ENCODE measurements at places on chromosomes 11 and 22.
A peak's percentile ranks its signal among the peaks of the same experiment; 100 is the strongest.

- DNase-seq, result no peak
These were observed 642 bp downstream of the NAA40 start for GRCh38 chr11:63939397-63939891.

GRCh38 chr11:93543292-93543977, at the start of gene SMCO4:
SMCO4 (minus strand) TSS chr11:93543391; CDS start chr11:93479189, 64,202 bp downstream.
- DNase-seq, result peak; percentile 82

DNA sequence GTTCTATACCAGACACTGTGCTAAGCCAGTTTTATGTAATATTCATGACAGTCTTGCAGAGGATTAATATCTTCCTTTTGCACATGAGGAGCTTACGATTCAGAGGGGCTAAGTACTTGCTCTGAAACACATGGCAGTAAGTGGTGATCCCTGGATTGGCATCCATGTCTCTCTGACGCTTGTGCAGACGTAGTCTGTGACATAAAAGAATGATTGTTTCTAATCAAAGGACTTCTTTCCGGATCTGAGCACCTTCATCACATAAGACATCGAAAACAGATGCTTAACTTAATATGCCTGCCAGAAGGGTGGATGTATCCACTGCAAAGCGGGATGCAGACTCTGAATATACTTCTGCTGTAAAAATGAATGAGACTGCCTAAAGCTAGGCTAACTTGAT, 74.8 kb downstream of the ARHGAP42 start:
- DNase-seq, result no peak

GRCh38 chr11:104776501-104777170, 121.6 kb downstream of the CASP12 start:
- DNase-seq, result no peak

GRCh38 chr11:105598371-105598770, 11.5 kb upstream of the GRIA4 start:
- no peak for DNase-seq

DNA sequence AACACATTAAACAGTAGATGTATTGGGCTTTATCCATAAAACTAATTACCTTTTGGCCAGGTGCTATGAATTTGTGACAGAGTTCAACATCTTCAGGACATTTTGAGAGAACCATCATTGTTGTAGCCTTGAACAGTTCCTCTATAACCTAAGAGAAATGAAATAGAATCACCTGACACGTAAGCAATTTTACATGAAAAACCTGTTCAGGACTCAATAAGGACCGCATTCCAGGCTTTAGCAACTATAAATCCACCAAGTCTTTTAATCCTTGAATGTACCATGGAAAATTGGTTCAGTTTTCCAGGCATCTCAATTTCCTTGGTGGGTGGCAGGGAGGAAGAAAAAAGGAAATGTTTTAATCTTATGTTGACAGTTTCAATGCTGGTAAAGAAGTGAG, 60.9 kb upstream of the GAB2 start:
- DNase-seq, result no peak

- no peak for DNase-seq
These were observed 314 bp downstream of the RIC8A start for GRCh38 chr11:207863-208180.

- no peak for DNase-seq
These were observed 77.7 kb upstream of the EIF3D start for GRCh38 chr22:36606659-36607058.

GRCh38 chr22:41603873-41604332, 14.3 kb upstream of the PMM1 start:
- DNase-seq, result peak; percentile 85

GRCh38 chr11:130183878-130184610, 24.5 kb downstream of the ST14 start:
- no peak for DNase-seq

DNA sequence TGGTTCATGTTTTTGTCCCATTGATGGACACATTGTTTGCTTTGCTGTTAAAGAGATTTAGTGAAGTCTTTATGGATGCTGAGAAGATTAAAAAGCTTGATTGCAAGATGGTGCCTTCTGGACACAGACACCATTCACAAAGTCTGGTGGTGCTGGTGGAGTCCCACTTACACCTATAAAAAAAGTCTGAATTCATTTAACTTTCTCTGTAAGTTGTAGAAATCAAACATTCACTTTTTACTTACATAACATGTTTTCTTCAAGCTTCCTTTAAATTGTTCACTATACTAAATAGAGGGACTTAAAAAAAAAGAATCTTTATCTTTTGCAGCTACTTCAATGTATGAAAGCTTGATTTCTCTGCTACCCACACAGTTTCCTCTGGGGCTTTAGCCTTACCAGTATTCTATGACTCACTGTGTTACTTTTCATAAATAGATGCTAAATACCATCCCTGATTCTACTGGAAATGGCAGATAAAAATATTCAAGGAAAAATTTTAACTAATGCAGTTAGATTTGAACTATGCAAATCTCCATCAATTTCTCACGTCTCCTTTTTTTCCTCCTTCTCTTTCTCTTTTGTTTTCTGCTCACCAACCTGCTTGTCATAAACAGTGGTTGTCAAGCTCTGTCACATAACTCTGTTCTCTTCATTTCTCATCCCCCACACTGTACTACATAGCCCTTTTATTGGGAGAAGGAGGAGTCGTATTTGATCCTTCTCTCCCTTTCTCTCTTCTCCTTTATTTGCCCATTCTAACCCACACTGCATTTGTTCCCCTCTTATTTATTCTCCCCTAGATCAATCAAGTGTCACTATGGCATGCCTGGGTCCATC, 89.7 kb downstream of the FAM76B start:
- DNase-seq, result peak; percentile 33

DNA sequence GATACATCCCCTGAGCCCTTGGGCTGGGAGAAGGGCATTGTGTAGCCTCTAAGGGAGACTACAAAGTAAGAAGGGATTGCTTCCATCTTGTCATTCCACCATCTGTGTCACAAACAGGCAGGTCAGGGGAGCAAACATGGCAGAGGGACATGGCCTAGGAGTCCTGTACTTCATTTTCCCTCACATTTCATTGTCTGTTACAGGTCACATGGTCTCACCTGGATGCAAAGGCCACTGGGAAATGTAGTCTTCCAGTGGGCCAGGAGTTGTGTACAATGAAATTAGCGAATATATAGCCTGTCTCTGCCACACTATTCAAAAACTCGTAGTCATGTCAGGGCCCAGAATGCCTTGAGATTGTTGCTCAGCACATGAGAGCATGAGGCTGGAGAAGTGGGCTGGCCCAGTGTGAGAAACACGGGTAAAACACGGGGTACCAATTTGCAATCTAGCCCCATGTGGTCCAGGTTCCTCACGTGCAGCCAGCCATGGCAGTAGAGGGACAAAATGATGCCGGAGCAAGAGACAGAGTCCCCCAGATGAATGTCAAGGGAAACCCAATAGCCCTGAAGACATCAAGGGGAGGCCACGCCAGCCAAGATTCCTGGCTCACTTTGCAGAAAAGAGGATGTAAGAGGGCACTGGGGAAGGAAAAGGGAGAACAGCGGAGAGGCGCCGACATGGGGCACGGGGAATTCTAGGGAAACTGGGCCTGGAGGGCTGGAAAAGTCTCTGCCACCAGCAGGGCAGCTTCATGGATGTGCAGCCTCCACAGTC, 47.7 kb upstream of the EMID1 start:
- no peak for DNase-seq

GRCh38 chr11:14677146-14677545, 33.5 kb downstream of the PDE3B start:
- DNase-seq, result no peak

DNA sequence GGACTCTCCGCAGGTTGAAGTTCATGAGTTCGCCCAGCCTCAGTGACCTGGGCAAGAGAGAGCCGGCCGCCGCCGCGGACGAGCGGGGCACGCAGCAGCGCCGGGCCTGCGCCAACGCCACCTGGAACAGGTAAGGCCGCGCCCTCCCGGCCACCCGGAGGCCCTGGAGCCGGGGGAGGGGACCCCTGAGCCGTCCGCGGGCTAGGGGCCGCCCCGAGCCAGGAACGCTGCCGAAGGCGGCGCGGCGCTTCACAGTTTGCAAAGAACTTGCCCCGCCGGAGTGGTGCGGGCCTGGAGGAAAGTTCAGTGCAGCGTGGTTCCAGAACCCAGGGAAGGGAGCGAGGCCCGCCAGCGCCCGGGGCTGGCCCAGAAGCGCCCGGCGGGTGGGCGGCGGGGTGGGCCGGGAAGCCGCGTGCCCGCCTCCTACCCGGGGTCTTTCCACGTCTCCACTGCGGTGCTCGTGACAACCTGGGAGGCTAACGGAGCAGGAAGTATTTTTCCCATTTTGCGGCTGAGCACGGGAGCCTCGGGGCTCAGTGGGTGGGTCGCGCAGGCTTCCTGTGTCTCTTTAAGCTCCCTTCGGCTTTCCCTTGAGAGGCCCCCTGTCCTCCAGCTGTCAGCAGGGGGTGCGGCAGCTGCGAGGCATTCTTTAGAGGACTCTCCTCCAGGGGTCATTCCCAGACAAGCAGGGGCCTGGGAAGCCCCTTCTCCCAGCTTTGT, 635 bp downstream of the PRR5 start:
- no peak for DNase-seq

GRCh38 chr22:43707648-43708047, 104.5 kb downstream of the EFCAB6 start:
- no peak for DNase-seq

GRCh38 chr22:38689651-38690050, 7.9 kb downstream of the TOMM22 start:
- no peak for DNase-seq

DNA sequence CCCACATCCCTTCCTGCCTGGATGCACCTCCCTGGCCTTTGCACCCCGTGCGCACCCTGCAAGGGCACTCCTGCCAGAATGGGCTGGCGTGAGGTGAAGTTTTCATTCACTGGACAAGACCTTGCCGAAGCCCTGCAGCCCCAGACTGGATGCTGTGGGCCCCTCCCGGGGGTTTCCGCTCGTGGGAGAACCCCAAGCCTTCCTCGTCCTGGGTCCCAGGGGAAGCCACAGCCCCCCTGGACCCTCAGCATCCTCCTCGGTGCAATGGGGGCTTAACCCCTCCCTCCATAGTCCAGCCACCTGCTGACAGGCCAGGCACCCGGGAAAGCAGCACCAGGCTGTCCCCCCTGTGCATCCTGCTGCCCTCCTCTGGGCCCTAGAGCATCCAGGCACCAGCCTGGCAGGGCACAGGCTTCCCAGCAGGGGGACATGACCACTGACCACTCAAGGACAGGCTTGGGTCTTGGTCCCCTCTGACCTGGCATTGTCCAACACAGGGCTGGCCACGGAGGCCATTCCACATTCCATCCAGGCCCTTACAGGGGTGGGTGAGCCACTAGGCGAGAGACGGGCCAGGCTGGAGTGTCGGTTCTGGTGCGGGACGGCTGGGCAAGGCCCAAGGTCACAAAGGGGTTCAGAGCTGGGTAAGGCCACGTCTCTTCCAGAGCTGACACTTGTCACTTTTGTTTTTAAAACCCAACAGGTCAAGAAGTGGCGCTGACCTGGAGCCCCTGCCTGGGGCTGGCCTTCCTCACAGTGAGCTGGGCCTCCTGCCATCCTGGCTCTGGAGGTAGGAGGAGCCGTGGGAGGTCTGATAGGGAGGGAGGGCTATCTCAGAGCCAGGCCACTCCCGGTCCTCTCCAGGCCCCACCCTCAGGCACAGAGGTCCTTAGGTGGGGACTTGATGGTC, 41.5 kb upstream of the PPARA start:
- DNase-seq, result no peak

Data from activated CD4-positive, alpha-beta T cell treated with anti-CD3 and anti-CD28 coated beads, Interleukin-2, Interleukin-4, amounts not matched to agents 100 ng/mL and 50 ng/mL, durations not matched to agents 16 hours and 8 hours (primary cell).